Activated T-helper 9 cell treated with anti-CD3 and anti-CD28 coated beads, Interleukin-2, amount 50 U/mL, for 16 hours (primary cell): ENCODE measurements at places on chromosomes 2 and 18.

DNA sequence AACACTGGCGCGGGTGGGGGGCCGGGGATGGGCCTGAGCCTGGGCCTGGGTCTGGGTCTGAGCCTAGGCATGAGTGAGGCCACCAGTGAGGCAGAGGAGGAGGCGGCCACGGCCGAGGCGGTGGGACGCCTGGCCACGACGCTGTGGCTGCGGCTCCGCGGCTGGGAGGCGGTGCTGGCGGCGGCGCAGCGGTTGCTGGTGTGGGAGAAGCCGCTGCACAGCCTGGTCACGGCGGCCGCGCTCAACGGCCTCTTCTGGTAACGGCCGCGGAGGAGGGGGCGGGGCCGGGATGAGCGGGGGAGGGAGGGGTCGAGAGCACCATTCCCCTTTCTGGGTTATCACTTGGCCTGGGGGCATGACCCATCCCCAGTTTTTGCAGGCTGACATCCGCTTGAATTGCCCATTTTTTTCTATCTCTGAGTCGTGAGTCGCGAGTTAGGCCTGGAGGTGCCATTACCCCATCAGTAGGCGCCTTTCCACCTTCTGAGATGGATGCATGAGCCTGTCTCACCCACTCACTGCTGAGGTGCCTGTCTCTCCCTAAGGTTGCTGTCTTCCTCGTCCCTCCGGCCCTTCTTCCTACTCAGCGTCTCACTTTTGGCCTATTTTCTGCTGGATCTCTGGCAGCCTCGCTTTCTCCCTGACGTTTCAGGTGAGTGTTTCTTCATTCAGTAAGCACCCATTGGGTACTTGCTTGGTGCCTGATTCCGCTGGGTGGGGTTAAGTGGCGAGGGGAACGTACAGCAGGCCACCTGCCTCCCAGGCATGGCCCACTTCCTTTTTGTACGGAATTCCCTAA, 501 bp downstream of the RETREG2 start:
- DNase-seq = peak; percentile 26

GRCh38 chr18:10705786-10706185, 180.0 kb downstream of the NAPG start:
- no peak for DNase-seq

DNA sequence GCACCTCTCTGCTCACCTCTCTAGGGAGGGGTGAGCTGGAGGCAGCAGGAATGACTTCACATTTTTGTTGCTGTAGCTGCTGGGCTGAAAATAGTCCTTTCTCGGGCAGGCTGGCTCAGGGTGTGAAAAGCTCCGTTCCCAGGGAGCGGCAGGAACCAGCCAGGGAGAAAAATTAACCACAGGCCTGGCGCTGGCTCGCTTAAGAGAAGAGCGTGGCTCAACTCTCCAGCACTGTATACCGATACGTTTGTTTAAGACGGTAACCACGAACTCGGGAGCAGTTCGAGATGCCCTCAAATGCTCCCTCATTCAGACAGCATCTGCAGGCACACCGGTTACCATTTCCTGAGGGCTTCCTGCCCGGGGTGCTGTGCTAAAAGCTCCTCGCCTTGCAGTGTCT, 129.6 kb downstream of the CELF4 start:
- DNase-seq = no peak

DNA sequence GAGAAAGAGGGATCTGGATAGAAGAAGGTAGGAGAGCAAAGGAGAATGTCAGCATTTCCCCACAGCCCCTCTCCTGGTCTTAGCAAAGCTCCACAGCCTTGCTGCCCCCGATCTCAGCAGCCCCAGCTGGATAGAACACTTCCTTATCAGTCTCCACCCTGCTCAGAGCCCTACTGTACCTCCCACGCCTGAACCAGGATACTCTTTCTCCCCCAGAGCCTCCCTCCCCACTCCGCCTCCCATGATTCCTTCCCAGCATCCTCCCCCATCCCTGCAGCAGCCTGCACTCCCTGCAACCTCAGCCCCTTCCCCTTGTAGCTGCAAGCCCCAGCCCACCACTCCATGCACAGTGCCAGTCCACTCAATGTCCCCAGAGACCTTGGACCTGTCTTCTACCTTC, 25.8 kb downstream of the PLB1 start:
- DNase-seq = no peak

DNA sequence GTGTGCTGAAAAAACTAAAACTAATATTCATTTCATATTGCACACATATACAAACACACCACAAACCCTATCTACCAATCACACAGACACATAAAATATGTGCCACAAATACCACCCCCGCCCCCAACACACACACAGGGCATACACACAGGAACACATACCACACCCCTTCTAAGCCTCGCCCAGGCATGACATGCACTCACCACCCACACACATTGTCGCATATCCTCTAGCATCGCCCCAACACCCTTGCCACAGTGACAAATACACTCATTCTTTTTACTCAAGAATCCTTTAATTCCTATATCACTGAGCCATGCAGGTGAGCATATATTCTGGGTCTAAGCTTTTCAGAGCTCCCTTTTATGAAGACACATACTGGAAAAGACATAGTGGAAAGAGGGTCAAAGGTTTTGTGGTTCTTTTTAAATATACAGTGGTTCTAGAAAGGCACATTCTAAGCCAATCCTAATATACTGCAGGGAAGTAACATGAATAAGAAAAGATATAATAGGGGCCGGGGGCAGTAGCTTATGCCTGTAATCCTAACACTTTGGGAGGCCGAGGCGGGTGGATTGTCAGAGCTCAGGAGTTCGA, 24.5 kb upstream of the LCLAT1 start:
- DNase-seq = peak; percentile 75
